Esophagus muscularis mucosa (tissue), 4 donors: ENCODE measurements at places on chromosomes 2 and 18.
A peak's percentile ranks its signal among the peaks of the same experiment; 100 is the strongest.

- no peaks in the 10 kb centered on the region for H3K36me3 ChIP-seq
- no peaks in the 10 kb centered on the region for H3K4me1 ChIP-seq
- peak overlapping the region; percentile 16 for H3K4me3 ChIP-seq
- peaks cover 32% of the 10 kb centered on the region for H3K27me3 ChIP-seq
- no peak overlapping the region for H3K27ac ChIP-seq
Measured at GRCh38 chr2:8456151-8457091, 225.4 kb upstream of the ID2 start.

- H3K4me3 ChIP-seq: no peak overlapping the region
- no peak overlapping the region for H3K27ac ChIP-seq
- DNase-seq: no peak
- H3K4me1 ChIP-seq: no peaks in the 10 kb centered on the region
- no peaks in the 10 kb centered on the region for H3K36me3 ChIP-seq
Measured at GRCh38 chr2:233311241-233311926, 3.8 kb downstream of the SAG start.

DNA sequence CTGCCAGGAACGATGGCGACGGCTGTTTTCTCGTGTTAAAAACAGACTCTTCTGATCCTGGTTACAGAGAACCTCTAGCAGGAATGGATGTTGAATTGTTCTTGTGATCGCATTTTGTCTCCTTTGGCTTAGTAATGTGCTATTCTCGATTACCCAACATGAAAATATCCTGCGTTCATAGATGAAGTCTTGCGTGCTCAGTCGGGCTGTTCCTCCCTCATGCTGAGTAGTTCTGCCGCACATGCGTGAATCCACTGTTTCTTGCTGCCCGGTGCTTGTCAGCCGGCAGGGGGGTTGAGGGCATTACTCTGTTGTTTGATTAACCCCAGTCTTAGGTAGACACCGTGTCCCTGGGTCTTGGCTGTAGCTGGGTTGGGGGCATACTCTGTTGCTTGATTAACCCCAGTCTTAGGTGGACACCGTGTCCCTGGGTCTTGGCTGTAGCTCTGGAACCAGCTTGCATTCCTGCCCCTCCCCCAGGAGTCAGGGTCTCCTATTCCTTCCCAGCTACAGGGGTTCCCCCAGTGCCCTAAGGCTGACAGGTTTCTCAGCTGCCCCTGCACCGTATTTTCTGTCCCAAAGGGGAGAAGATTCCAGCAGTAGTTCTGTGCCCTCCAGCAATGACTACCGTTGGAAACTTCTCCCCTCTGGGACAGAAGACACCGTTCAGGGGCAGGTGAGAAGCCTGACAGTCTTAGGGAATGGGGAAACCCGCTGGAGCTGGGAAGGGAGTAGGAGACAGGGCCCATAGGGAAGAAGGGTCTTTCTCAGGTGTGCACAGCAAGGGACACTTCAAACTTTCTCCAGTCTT lies 22.1 kb upstream of the ASB1 start:
- no peaks in the 10 kb centered on the region for H3K27me3 ChIP-seq
- no peak for DNase-seq
- H3K4me3 ChIP-seq: no peak overlapping the region
- peaks cover 10% of the 10 kb centered on the region for H3K36me3 ChIP-seq
- no peaks in the 10 kb centered on the region for H3K4me1 ChIP-seq
- H3K27ac ChIP-seq: no peak overlapping the region

- no peaks in the 10 kb centered on the region for H3K36me3 ChIP-seq
- H3K4me3 ChIP-seq: peak within 1 kb of the TSS; percentile 84
- H3K4me1 ChIP-seq: peaks cover 50% of the 10 kb centered on the region
- peak within 1 kb of the TSS; percentile 81 for H3K27ac ChIP-seq
- no peaks in the 10 kb centered on the region for H3K27me3 ChIP-seq
Measured at GRCh38 chr2:85132834-85133637, at the start of gene TCF7L1. TCF7L1 (plus strand) TSS chr2:85133392; CDS start chr2:85133685, 293 bp downstream.

DNA sequence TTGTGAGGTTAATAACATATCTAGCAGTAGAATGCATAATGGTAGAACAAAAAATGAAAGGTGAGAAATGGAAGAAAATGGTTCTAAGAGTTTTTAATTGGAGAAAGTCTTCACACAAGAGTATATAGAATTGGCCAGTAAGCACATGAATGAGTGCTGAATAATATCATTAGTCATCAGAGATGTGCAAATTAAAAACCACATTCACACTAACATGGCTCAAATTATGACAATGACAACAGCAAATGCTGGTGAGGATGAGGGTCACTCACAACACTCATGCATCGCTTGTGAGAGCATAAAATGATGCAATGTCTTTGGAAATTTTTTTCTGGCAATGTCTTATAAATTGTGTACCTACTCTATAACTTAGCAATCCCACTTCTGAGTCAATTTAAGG lies 1355.4 kb upstream of the ACVR2A start:
- no peak overlapping the region for H3K4me3 ChIP-seq
- H3K27ac ChIP-seq: no peak overlapping the region
- no peaks in the 10 kb centered on the region for H3K4me1 ChIP-seq
- no peak for DNase-seq

DNA sequence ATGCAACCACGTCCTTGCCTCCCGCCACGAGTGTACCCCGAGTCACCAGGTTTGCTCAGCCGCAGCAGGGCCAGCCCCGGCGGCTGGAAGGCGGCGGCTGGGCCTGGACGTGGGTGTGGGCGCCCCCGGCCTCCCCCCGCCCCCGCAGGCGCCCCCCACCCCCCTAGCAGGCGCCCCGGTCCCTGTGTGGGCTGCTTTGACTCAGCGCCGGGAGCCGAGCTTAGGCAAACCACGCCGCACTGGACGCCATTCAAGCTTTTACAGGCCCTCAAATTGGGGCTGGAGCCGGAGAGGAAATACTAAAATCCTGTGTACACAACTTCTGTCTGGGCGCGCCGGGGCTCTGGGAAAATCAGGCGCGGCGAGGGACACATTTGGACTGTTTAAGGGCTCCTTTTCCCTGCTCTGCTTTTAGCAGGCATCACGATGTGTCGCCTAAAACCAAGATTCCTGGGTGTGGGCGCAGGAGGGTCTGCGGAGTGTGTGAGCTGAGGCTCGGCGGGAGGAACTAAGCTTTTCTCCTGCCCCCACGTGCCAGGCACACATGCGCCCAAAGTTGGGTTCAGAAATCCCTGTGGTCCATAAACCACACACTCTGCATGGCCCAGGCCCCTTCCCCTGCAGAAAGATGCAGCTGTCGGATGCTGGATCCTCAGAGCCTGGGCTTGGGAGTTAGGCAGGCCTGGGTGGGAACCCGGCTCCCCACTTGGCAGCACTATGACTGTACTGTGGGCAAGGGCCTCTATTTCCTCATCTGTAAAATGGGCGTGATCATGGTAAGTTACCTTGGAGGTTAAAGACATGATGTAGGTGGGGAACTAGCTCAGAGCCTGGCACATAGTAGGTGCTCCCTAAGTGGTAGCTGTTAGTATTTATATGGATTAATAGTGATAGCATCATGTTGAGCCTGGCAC lies 57.6 kb downstream of the ATOH8 start:
- H3K36me3 ChIP-seq: no peaks in the 10 kb centered on the region
- peak overlapping the region; percentile 11 for H3K4me3 ChIP-seq
- H3K27me3 ChIP-seq: no peaks in the 10 kb centered on the region
- DNase-seq: peak; percentile 92

- no peak for DNase-seq
- H3K27me3 ChIP-seq: no peaks in the 10 kb centered on the region
- H3K36me3 ChIP-seq: peaks cover 30% of the 10 kb centered on the region
Measured at GRCh38 chr2:231450548-231450989, 13.7 kb downstream of the NCL start.

DNA sequence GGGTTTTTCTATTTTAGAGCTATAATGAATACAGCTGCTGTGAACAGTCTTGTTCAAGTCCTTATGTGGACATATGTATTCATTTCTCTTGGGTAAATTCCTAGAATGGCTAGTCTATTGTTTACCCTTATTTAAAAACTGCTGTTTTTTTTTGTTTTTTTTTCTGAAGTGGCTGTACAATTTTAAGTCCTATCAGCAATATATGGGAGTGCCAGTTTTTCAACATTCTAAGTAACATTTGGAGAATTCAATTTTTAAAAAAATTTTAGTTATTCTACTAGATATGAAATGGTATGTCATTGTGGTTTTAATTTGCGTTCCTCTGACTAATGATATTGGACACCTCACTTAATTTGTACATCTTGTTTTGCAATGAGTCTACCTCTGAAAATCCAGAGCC lies 349.7 kb downstream of the SATB2 start:
- no peaks in the 10 kb centered on the region for H3K4me1 ChIP-seq
- no peak overlapping the region for H3K4me3 ChIP-seq
- no peak overlapping the region for H3K27ac ChIP-seq
- H3K27me3 ChIP-seq: no peaks in the 10 kb centered on the region

DNA sequence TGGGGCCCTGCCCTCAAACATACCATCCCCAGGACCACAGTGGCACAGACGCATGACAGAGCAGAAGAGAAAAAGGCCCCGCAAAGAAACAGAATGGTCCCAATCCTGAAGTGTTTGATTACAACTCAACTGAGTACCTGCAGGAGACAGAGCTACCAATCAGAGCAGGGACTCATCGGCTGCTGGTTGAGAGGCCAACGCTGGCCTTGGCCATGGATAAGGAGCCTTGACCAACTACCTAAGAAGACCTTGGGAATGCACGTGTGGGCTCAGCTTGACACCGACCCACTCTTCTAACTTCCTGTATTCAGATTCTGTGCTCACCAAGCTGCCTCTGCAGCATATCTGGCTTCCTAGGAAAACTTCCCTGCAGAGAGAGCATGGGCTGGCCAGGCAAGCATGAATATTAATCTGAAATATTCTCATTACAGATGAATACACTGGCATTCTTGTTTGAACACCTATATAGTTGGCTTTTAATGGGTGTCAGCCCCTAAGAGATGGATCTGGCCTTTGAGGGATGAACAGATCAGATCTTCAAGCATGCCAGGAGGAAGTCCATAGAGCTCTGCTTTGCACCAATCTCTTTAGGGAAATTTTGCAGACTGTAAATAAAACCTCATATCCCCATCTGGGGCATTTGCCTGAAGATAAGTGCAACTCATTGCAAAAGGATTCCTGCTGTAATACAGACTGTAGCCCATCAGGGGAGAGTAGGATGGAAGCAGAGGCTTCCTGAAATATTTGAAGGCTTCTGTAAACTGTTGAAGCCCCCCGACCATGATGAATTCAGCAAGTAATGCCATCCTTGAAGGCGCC lies 135.4 kb downstream of the BCL2 start:
- H3K4me1 ChIP-seq: peaks cover 79% of the 10 kb centered on the region
- no peak overlapping the region for H3K4me3 ChIP-seq
- no peak overlapping the region for H3K27ac ChIP-seq
- H3K36me3 ChIP-seq: no peaks in the 10 kb centered on the region
- H3K27me3 ChIP-seq: no peaks in the 10 kb centered on the region
- DNase-seq: no peak
